ENCODE measurements at places on chromosomes 2 and 18.

GRCh38 chr2:14628901-14629300 is 3.6 kb upstream of the LRATD1 start:
- DNase-seq, result no peak

DNA sequence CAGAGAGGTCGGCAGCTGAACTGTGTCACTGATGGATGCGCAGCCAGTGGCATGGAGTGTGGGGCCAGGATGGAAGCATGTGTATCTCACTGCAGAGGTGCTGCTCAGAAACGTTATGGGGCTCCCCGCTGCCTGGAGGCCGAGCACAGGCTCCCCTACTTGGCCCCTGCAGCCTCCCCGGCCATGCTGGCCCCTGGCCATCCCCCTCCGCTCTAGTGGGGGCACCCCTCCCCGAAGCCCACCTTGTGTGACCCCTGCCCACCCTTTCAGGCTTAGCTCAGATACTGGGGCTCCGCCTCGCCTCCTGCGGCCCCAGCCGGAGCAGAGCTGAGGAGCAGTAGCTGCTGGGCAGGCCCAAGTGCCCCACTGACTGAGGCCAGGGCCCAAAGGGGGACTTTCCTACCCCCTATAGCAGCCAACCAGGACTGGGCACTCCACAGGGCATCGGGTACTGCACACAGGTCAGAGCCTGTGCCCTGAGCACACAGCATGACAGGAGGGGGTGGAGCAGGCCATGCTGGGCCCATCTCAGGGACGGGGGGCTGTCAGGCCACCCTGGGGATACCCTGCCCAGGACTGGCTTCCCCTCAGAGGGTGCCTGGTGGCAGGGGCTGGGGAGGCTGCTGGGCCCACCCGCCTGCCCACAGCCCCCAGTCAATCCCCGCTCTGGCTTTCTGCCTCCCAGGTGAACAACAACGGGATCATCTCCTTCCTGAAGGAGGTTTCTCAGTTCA is 31.3 kb downstream of the SNED1 start:
- no peak for DNase-seq

- DNase-seq, result no peak
Measured at GRCh38 chr18:74951165-74951760, 257.7 kb downstream of the PTGR3 start.

GRCh38 chr2:28080911-28081310 is 190.4 kb downstream of the BABAM2 start:
- DNase-seq, result no peak

DNA sequence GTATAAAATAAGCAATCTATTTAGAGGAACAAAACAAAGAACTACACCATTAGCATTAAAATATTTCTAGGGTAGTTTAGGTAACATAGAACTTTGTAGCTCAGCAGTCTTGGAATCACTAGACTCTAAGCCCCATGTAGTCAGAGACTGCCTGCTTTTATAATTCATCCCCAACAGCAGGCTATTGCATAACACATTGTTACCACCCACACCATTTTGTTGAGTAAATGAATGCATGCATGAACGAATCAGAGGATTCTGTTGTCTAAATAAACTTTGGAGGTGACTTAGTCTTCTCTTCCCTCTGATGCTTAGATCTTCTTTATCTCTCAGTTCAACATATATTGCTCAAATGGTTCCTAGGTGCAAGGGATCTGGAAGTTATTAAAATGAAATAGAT is 167.6 kb upstream of the TNP1 start:
- no peak for DNase-seq

GRCh38 chr2:97699765-97700444 is 13.5 kb upstream of the ZAP70 start:
- DNase-seq, result no peak

GRCh38 chr18:75052475-75052874 is 156.5 kb downstream of the PTGR3 start:
- no peak for DNase-seq
